ENCODE measurements at places on chromosomes 1 and 21.

GRCh38 chr1:7278827-7279765 is 492.0 kb upstream of the VAMP3 start:
- no peak for DNase-seq

GRCh38 chr1:200468264-200469001 is 58.6 kb upstream of the ZNF281 start:
- DNase-seq: no peak

GRCh38 chr1:102531036-102531435 is 534.3 kb upstream of the OLFM3 start:
- no peak for DNase-seq

GRCh38 chr1:181451661-181452230 is 31.6 kb upstream of the CACNA1E start:
- no peak for DNase-seq

DNA sequence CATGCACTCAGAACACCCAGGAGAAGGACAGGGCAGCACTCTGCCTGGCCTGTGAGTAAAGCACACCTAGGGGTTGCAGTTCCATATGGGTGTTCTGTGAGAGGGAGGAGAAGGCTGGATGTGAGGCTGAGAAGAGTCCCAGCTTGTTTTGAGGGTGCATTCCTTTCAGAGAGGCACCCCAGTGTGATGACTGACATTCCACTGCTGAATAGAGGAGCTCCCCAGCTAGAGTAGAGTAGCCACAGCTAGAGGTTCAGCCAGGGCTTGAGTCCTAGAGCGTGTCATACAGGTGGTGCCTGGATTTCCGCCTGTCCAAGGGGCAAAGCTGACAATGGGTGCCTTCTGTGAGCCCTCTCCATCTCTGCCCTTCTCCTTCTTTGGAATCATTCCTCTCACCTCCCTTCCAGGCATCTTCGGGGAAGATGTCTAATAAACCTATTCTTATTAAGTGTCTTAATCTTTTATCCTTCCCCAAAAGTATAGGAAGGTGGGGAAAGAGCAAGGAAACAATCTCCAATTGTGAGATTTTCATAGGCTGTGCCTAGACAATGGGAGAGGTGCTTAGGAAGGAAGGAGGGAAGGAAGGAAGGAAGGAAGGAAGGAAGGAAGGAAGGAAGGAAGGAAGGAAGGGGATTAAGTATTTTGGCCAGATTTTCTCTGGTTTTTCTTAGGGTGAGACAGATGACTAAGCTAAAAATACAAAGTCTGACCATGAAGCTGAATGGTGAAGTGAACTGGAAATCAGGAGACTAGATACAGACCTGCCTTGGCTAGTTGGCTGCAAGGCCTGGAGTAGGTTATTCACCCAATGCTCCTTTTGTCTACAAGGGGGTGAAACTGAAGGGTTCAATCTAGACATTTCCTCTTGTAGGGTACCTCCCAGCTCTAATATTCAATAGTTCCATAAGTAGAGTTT is 43.6 kb upstream of the SYT6 start:
- DNase-seq: no peak

DNA sequence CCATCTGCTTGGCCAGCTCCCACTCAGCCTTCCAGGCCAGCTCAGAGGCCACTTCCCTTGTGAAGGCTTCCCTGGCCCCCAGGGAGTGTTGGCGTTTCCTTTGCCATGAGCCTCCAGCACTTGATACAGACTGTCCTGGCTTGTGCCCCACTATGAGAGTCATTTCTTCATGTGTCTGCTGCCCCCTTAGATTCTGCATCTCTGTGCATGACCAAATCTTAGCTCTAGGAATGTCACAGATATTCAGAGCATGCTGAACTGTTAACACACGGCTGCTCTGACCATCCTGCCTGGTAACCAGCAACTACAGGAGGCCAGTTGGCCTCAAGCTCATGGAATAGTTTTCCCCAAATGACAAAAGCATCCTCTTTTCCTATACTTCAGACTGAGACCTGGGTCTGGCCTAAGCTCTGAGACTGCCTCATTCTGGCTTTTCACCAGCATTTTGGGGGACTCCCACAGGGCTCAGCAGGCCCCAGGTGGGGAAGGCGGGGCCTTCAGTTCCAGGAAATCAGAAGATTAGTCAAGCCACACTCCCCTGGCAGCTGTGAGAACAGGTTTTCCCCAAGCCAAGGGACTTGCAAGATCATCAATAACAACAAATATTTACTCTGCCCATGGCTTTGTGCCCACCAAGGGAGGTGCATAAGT is 182.6 kb upstream of the EDN2 start:
- no peak for DNase-seq

GRCh38 chr1:218348628-218349071 is 3.5 kb downstream of the TGFB2 start:
- no peak for DNase-seq

DNA sequence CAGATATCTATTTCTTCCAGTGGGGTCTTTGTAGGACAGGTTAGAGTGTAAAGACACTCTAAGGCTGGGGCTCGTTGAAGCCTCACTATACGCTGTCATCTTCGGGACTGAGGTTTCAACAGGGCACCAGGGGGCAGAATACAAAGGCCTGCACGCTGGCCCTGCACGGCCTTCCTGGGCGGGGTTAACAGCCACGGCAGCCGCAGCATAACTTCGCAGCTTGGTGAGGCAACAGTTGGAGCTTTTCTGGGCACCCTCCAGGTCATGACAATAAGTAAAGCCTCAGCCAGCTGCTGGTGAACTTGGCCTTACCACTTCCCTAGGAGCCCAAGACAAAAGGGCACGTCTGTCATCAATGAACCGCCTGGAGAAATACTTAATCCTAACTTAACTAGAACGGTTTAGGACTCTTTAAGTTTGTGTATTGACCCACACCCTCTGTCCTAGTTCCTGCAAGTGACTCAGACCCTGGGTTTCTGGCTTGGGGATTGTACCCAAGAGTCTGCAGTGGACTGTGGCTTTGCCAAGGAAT is 2.3 kb upstream of the RUNX1 start:
- DNase-seq: no peak

DNA sequence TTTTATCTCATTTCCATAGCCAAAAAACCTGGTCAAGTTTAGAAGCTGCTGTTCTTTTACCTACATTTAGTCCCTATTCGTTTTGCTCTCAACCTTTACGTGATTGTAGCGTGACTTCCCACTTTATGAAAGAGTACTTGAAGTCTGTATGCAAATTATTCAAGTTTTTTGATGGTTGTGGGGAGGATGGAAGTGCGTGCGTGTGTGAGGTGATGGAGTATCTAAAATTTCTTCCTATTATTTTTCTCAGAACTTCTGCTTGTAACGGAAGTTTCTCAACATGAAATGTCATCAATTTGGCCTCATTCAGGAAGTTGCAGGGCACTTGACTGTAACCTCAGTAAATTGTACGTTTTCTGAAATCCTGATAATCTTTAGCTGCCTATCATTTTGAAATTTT is 64.0 kb downstream of the SAMSN1 start:
- no peak for DNase-seq

- no peak for DNase-seq
These were observed 584 bp upstream of the FGR start for GRCh38 chr1:27635396-27636142.

- DNase-seq: no peak
These were observed 33.9 kb downstream of the LDLRAD2 start for GRCh38 chr1:21845646-21846641.
